ENCODE measurements at places on chromosomes 1 and 21.
A peak's percentile ranks its signal among the peaks of the same experiment; 100 is the strongest.

GRCh38 chr1:61491497-61491896, 233.4 kb downstream of the TM2D1 start:
- DNase-seq, result no peak

- no peak for DNase-seq
Observed at GRCh38 chr1:74197255-74197654, 721 bp downstream of the LRRIQ3 start.

DNA sequence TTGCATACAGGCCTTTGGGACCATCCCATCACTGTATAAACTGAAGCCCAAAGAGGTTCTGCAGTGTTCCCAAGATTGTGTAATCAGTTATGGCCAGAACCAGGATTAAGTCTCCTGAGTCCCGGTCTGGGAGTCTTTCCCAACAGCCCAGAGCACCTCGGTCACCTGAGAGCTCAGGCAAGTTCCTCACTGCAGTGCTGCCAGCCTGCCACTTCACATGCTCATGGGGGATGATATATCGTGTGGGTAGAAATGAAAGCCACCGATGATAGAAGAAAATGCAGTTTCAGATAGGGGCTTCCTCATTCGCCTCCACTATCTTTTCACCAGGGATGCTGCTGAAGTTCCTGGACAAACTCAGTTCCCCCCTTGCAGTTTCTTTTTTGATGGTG, 30.4 kb downstream of the FHAD1 start:
- no peak for DNase-seq

GRCh38 chr1:108200687-108201051, 526 bp upstream of the SLC25A24 start:
- DNase-seq, result no peak

GRCh38 chr1:219505886-219506285, 107.0 kb downstream of the ZC3H11B start:
- no peak for DNase-seq

- no peak for DNase-seq
Observed at GRCh38 chr1:245650441-245650960, 495.7 kb downstream of the KIF26B start.

DNA sequence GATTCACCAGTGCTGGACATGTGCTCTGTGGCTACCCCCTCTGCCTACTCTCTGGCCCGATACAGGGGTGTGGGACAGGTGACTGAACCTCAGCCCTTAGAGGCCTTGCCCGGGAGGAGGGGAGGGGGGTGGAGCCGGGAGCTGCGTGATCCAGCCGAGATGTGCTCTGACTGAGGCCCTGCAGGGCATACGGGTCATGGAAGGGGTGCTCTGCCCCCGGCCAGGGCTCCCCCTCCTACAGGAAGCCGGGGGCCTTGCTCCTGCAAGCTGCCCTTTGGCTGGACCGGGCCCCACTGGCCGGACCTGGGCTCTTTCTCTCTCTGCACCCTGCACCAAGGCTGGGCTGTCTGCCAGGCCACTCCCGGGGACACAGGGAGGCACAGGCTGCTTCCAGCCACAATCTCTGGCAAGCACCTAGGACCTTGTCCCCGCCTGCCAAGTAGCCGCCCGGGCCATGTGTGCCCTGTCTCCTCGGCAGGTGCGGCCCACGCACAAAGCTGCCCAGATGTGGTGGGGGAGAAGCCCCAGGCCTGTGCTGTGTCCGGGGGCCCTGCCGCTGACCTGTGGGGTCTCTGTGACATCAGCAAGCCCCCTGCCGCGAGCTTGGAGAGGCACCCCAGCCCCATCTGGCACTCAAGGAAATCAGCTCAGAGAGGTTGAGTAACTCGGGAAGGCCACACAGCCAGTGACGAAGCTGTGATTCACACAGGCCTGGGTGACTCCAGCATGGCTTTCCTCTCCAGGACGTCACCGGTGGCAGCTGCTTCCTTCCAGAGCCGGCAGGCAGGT, 1.5 kb downstream of the SCNN1D start:
- DNase-seq, result no peak

GRCh38 chr1:14282707-14283106, 315.8 kb upstream of the KAZN start:
- no peak for DNase-seq

DNA sequence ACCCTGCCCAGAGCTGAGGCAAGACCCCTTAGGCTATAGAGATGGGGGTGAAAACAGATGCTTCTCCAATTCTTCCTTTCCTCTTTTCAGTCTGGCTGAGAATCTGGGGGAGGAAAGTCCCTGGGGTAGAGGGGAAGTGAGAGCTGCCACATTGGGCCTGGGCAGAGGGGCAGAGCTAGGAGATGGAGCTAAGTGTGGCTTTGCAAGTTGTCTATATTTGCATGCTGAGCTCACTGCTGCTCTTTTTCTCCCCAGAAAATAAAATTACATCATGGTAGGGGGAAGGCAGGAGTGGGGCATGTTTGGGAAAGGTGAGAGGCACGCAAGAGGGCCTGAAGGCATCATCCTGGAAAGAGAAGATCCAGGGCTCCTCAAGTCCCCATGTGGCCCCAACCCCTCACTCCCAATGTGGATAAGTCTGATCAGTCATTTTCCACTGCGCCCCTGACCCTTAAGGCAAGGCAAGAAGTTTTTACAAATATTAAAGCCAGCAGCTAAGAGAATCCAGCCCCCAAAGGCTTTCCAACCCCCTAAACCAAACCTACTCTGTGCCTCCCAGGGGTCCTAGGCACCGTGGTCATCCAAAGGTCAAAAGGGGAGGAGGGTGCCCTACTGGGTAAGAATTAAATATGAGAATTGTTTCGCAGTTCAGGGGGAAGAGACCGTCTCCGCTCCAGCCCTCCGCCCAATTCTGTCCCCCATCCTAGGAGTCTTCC, 500 bp upstream of the PEA15 start:
- DNase-seq, result no peak

DNA sequence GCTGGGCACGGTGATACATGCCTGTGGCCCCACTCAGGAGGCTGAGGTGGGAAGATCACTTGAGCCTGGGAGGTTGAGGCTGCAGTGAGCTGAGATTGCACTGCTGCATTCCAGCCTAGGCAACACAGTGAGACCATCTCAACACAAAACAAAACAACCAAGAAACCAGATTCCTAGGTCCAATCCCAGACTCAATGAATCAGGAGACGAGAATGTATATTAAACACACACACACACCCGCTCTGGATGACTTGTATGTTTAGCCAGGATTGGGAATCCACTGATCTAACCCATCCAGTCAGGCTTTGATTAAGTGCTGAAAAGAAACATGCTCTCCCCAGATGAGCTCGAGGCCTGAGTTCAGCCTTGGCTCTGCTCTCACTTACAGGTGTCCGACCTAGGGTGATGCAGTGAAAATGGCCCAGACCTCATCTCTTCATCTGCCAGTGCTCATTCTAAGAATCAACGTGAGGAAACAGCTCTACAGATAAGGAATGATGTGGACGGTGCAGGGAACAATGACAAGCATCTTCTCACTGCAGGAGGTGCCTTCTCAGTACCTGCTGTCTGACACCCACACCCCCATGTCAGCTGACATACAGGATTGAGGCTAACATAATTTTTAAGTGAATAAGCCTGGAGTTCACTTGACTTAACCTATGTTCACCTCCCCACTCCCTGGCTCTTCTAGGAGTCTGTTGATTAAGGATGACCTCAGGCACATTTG, 15.3 kb upstream of the SRSF4 start:
- DNase-seq, result no peak

DNA sequence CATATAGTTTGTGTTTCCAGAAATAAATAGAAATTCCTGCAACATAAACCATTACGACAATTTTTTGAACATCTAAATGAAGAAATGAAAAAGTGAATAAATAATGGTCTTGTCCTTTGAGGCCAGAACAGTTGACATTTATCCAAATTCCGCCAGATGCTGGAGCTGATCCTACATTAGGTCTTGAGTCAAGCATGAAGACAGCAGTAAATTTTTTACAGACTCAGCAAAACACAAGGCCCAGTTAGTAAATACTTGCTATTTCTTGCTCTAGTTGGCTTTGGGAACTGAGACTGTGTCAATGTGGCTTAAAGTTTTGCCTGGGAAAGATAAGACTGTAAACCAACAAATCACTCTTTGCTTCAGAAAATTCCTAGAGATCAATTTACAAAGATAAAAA, 540.1 kb upstream of the RGS18 start:
- DNase-seq, result no peak

- peak; percentile 67 for DNase-seq
Observed at GRCh38 chr1:67831850-67832513, 1.3 kb downstream of the GNG12 start.

DNA sequence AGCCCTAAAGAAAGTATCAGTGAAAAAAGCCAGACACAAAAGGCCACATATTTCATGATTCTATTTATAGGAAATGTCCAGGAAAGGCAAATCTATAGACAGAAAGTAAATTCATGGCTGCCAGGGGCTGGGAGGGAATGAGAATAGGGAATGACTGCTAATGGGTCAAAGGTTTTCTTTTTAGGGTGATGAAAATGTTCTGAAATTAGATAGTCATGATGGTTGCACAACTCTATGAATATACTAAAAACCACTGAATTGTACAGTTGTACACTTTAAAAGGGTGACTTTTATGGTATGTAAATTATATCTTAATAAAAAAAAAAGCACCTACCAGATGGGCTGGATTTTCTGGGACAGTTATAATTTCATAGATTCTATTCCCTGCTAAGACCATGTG, 114.8 kb downstream of the CNIH3 start:
- no peak for DNase-seq

- no peak for DNase-seq
Observed at GRCh38 chr1:110380672-110381283, 10.0 kb downstream of the SLC16A4 start.

- DNase-seq, result no peak
Observed at GRCh38 chr1:101366513-101367215, 129.8 kb downstream of the S1PR1 start.

DNA sequence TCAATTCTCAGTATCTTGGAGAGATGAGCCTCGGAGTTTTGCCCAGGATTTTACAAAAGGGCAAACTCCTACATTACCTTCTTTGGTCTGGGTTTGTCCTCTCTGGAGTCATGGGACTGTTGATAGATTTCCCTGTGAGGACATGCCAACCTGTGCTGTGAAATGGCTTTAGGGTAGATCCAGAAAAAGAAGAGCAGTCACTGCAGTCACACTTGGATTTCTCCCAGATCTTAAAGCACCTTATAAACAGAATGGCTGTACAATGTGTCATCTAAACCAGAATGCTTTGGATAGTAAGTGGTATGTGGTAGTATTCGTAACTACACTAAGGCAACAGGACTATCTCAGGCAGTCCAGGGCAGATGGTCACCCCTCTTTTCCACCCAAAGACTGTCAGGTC, 1.9 kb upstream of the CSRP1 start:
- DNase-seq, result no peak

DNA sequence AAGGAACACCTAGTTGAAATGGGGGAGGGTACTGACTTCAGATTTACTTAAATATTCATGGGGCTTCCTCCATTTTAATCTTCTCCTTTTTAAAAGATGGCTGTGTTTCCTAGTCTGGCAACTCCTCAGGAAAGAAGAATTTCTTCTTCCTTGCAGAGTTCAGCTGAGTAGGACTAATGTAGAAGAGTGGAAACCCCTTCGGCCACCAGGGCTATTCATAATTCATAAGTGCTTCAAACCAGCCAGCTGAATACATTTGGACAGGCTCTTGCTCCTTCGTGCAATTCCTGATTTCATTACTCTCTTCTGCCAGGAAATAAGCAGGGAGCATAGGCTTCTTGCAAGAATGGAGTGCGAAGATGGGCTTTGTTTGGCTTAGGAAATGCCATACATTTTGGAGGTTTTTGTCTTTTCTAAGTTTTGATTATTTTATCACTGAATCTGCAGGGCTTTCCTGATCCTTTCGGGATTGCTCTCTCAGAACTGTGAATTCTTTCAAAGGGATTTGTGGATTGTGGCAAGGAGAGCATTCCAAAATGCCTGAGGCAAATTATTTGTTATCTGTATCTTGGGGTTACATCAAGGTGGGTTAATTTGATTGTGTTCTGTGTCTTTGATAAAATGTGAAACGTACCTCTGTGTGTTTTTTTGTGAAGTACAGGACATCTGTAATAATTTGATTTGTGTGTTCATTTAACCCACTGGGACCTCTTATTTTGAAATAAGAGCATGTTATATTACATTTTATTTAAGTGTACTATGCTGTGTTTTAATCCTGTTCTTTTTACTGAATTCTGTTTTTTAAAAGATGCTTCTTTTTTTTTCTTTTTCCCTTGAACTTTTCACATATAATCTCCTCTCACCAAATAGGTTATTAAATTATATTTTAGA, 179.4 kb upstream of the SGIP1 start:
- peak; percentile 48 for DNase-seq

GRCh38 chr1:9376886-9377333, 84.2 kb downstream of the SPSB1 start:
- DNase-seq, result no peak

DNA sequence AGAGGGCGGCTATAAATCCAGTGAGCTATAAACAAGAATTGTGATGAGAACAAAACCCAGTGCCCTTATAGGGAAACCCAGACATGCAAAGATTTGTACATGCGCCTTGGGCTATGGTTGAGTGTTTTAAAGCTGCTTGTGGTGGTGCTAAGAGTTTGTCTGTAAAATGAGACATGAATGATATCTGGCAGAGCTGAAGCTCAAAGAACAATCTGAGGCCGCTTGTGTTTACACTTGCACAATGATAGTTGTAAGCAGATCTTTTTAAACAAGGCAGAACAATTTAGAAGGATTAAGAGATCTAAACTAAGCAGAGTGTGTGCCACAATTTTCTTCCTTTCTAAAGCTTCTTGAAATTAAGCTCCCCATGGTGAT, 80.4 kb upstream of the ADAMTS5 start:
- DNase-seq, result no peak

GRCh38 chr1:92728697-92729096, 56.2 kb downstream of the EVI5 start:
- DNase-seq, result no peak

DNA sequence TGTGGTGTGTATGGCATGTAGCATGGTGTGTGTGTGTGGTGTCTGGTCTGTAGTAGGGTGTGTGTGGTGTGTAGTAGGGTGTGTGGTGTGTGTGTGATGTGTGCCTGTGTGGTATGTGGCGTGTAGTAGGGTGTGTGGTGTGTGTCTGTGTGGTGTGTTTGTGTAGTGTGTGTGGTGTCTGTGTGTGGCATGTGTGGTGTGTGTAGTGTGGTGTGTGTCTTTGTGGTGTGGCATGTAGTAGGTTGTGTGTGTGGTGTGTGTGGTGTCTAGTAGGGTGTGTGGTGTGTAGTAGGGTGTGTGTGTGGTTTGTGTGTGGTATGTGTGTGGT, 85.5 kb downstream of the SYT2 start:
- DNase-seq, result no peak
